Bronchial epithelial cell (primary cell): ENCODE measurements at places on chromosomes 12 and 14. TPM values are rescaled to one million over a fixed set of nuclear protein-coding genes. Genes with fewer than 3 reads are reported as not detected.

The MFAP5 gene
- total RNA-seq = 6.6 and 9.0 TPM in 2 replicates

The SERPINA12 gene
- not detected in 2 replicates for total RNA-seq

The NID2 gene
- 0.38 and 3.9 TPM in 2 replicates for total RNA-seq

The INHBC gene
- not detected in 2 replicates for total RNA-seq

The HSPB8 gene
- 0.26 and 2.4 TPM in 2 replicates for total RNA-seq
